ENCODE measurements at places on chromosomes 16 and 17. TPM values are rescaled to one million over a fixed set of nuclear protein-coding genes. Genes with fewer than 3 reads are reported as not detected.

Gene KRTAP29-1
- polyA plus RNA-seq, result not detected

GRCh38 chr16:66204756-66205155, 161.7 kb upstream of the CDH5 start:
- no peak for DNase-seq

- no peak for DNase-seq
Observed at GRCh38 chr16:12760819-12761611, 42.7 kb downstream of the CPPED1 start.

GRCh38 chr17:80737106-80738019, 192.7 kb downstream of the RPTOR start:
- no peak for DNase-seq

GRCh38 chr16:24853830-24854229, 8.1 kb downstream of the SLC5A11 start:
- DNase-seq, result peak; percentile 61
